RCC 7860 (cell line): ENCODE measurements at places on chromosomes 5 and 9.

GRCh38 chr9:117783828-117784227 is 79.6 kb downstream of the TLR4 start:
- DNase-seq: no peak

- peak; percentile 26 for DNase-seq
Observed at GRCh38 chr5:74648835-74649293, 8.3 kb upstream of the ENC1 start.

DNA sequence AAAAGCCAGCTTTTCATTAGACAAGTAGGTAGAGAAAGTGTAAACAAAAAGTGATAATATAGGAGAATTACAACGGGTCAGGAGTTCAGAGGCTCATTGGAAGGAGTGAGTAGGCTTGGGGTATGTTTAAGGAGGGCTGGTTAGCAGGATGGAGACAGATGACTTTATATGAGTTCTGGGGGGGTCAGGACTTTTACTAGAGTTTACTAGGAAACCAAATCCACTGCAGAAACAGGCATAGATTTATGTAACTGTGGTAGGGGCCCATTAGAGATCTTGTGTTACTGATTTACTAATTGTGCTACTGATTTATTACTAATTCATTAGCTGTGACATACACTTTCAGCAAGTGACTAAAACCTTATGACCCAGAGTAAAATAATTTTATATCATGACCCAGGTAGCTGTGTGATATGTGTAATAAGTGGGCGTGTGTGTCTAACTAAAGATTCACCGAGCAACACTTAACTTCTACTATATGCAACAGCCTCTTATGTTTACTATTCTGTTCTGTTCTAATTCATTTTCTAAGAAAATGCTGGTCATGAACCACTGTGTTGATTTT is 73.5 kb downstream of the IQGAP2 start:
- DNase-seq: no peak

DNA sequence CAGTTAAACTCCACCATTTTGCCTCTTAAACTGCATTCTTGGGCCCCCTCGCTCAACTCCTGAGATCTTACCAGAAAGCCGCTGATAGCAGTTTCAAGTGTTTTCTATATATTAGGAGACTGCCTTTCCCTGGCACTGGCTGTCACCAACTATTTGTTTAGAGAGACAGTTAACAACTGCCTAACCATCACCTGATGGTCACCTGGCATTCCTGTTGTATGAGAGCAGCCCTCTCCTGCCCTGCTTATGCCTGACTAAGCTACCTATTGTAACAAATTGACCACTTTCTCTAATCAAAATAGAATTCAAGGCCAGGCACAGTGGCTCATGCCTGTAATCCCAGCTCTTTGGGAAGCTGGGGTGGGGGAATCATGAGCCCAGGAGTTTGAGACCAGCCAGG is 28.0 kb upstream of the SIL1 start:
- no peak for DNase-seq

GRCh38 chr9:130030651-130031127 is 12.3 kb downstream of the FNBP1 start:
- no peak for DNase-seq

DNA sequence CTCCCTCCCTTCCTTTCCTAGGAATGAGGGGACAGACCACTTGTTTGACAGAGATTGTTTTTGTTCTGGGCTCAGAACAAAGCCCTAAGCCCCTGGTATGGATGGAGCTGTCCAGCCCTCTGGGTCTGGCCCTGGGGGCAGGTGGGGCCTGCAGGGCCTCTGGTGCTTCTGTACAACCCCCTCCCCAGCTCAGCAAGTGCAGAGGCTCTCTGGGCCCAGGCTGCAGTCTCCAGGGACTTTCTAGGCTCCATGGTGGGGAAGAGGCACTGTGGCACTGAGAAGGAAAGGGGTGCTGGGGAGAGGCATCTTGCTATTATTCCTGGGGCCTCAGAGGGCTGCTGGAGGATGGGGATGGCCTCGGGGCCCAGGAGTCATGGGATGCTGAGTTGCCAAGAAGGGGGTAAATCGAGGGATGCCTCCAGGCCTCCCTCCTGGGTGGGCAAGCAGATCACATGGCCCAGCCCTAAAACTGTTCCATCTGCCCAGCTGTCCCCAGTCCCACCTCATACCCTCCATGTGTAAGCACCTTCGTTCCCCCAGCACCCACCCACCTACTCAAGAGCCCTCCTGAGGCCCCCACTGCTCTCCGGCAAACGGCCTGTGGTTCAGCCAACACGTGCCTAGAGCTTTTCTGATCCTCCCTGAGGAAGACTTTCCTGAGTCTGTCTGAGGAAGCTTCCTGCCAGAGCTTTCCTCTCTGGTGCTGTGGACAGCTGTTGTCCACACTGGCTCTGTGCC is 225.7 kb downstream of the CACNA1B start:
- DNase-seq: no peak

DNA sequence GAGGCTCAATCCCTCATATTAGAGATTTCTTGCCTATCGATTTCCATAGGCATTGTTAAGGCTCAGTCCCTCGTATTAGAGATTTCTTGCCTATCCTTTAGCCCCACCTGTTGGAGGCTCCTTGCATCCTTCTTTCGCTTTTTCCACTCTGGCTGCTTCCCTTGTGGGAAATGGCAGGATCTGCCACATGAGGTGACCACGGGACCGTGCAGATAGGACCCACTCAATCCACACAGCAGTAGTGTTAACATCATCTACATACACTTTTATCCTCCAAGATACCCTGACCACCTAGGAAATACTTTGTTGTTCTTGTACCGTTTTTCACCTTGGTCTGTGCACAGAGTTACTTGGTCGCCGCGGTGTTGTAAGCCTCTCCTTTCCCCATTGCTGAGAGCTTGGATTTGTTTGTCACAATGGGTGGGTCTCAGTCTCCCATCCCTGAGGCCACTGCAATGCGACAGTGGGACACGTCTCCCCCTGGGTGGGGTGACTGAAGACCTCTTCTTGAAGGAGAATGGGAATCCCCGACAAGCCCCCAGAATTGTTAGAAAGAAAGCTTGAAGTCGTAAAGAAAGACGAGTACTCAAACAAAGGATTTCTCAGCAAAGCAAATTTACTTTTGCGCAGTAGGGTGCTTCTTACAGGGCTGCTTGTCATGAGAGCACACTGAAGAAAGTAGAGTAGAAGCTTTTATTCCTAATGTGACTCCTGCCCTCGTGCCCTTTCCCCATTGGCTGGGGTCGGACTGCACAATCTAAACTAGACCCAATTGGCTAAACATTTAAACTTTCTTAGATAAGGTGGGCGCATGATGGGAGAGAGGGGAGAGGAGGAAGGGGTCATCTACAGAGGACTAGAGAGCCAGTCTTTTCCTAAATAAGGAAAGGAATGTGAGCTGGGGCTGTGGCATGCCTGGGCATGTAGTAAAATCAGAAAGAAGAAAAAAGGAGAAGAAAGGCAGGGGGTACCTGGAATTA is 19.8 kb downstream of the IFT74 start:
- DNase-seq: no peak

DNA sequence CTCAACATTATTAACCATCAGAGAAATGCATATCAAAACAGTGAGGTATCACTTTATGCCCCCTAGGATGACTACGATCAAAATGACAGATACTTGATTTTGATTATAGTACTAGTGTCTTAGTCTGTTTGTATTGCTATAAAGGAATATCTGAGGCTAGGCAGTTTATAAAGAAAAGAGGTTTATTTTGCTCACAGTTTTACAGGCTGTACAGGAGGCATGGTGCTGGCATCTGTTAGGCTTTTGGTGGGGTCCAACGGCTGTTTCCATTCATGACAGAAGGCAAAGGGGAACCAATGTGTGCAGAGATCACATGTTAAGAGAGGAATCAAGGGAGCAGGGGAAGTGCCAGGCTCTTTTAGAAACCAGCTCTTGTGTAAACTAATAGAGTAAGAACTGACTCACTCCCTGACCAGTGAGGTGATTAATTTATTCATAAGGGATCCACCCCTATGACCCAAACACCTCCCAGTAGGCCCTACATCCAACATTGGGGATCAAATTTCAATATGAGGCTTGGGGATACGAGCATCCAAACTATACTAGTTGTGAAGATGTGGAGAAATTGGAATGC is 16.0 kb upstream of the AFF4 start:
- DNase-seq: peak; percentile 16

DNA sequence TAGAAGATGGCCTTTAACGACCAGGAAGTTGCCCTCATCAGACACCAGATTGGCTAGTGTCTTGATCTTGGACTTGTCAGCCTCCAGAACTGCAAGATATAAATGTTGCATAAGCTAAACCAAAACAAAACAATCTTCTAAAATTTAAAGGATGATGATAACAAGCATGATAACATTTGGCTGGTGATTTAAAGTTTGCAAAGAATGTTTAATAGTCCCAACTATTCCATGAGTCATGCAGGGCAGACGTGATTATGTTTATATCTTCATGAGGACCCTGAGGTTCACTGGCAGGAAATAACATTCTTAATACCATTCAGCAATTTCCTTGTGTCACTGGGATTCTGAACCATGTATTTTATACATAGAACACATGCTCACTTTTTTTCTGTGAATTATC is 319.8 kb downstream of the HCN1 start:
- DNase-seq: no peak

GRCh38 chr9:127154390-127155191 is 32.2 kb upstream of the ANGPTL2 start:
- DNase-seq: no peak

DNA sequence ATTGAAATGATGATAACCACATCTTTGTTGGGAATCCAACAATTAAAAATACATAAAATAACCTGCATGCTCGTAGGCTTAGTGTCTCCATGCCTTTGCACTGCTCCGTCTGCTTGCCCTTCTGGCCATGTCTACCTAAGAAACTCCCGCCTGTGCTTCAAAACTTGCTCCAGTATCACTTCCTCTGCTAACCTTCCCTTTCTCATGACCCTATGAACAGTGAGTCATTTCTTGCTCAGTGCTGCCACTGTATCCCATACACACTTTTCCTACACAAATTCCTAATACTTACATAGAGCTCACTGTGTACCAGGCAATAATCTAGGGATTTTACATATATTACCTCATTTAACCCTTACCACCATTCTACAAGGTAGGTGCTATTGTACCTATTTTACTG is 33.5 kb downstream of the TMEM245 start:
- peak; percentile 26 for DNase-seq

- DNase-seq: no peak
Observed at GRCh38 chr9:127926906-127927200, 3.7 kb downstream of the PIP5KL1 start.

DNA sequence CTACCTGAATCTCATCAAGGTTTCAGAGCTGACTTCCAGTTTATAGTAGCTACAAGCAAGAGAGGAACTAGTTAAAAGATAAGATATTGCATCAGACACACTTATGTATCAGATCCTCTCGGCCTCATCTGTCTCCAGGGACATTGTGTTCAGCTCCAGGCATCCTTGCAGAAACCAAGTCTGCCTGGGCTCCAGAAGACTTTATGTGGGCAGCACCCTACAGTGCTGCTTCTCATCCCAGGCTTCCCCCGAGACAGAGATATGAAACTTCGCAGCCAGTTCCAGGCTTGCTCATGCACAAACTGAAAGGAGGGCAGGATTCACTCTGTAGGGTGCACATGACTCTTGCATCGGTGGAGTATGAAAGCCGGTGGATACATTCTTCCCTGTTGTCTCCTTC is 33.9 kb upstream of the FOXB2 start:
- no peak for DNase-seq

- DNase-seq: no peak
Observed at GRCh38 chr9:15725953-15726352, 173.1 kb downstream of the CCDC171 start.

DNA sequence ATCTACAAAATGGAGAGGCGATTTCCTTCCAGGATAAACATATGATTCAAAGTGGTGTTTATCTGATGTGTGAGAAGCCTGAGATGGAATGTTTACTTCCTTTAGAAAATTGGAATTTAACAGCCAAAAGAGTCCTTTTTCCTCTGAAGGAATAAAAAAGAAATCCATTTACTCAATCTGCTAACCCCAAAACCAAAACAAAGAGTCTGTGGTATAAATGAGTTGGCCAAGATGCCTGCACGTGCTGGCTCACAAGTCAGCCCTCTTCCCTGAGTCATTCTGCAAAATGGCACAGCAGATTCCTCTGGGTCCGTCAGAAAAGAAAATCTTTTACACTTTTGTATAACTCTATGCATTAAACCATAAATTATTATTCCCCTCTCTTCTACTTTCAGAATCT is 60.8 kb downstream of the EBF1 start:
- no peak for DNase-seq

GRCh38 chr5:91541696-91542095 is 158.6 kb upstream of the ARRDC3 start:
- no peak for DNase-seq

DNA sequence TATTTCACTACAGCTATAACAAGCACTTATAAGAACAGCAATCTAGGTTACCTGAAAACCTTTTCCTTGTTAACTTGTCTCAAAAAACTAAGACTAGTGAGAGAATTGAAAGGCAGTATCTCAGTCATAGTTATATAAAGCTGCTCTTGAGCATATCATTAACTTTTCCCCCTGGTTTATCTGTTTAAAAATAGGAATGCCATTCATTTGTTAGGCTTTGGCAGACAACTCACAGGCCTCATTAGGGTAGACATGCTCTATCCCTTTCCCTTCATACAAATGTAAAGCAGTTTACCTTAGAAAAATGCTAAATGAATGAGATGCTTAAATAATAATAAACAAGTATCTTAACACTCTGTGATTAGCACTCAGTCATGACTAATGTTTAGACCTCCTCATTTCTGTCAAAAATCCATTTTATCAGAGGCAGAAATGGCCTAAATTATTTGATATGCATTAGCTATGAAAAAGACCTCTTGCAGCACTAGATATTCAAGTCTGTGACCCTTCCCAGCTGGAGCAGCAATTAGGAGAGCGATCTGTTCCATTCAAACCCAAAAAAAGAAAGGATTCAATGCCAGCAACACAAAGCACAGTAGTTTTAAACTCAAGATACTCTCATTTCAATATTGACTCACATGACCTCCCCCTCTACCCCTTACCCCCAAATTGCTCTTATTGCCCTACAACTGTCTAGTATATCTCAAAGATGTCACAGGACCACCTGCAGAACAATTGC is 1578.8 kb upstream of the WWC1 start:
- no peak for DNase-seq

GRCh38 chr5:112799661-112800060 is 61.4 kb upstream of the SRP19 start:
- no peak for DNase-seq

DNA sequence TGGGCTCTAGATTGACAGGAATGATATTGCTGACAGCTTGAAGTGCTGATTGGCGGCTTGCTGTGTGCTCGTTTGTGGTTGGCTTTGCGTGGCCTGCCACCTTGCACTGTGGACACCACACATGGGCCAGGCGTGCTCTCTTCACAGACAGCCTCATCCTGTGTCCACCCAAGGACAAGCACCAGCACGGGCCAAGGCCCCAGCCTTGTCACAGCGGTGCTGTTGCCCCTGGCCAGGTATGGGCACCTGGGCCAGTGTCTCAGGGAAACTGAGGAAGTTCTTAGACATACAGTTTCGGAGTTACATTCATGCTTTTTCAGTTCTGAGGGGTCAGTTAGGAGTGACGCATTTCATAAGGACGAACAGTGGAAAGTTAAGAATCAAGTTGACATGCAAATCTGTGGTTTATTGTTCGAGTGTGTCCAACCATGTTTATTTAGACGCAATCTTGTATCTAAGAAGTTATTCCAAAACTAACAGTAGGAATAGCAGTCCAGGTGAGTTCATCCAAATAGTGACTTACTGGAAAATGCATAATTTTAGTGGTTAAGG is 125.9 kb downstream of the EHMT1 start:
- no peak for DNase-seq
